Activated T-cell treated with anti-CD3 and anti-CD28 coated beads for 4 hours (primary cell): ENCODE measurements at places on chromosomes 6 and 20.

- DNase-seq, result no peak
Observed at GRCh38 chr6:136089876-136090275, 160.2 kb downstream of the MTFR2 start.

DNA sequence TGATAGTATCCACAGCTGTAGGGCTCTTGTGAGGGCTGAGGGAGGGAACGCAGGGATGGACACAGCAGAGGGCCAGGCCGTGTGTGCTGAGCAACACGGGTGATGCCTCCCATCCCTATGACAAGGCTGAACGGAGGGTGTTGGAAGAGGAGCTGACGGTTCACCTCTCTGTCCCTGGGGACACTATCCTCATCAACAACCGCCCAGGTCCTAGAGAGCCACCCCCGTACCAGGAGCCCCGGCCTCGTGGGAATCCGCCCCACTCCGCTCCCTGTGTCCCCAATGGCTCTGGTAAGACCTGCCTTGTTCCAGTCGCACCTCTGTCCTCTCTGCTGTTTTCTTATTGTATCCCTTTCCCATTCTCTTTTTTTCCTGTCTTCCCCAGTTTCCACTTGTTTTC, 10.1 kb downstream of the DDR1 start:
- DNase-seq, result no peak

DNA sequence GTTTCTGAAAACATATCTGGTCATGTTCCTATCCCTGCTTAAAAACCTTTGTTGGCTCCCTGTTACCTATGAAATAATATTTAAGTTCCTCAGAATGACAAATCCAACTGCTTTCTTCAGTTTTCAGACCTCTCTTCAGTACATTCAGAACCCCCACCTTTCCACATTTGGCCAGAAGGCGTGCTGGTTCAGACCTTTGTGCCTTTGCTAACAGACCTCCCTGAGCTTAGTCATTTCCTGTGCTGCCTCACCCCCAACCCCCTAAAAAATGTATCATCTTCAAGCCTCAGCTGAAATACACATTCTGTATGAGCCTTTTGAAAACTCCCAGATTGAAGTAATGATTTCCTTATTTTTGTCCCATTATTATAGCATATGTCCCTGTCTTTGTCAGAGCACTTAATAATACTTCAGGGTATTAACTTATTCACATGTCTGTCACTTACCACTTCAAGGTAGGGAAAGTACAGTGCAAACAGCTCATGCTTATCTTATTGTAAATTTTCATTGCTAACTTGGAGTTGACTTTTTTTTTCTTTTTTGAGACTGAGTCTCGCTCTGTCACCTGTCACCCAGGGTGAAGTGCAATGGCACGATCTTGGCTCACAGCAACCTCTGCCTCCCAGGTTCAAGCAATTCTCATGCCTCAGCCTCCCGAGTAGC, 19.7 kb downstream of the FAM217A start:
- peak; percentile 38 for DNase-seq

DNA sequence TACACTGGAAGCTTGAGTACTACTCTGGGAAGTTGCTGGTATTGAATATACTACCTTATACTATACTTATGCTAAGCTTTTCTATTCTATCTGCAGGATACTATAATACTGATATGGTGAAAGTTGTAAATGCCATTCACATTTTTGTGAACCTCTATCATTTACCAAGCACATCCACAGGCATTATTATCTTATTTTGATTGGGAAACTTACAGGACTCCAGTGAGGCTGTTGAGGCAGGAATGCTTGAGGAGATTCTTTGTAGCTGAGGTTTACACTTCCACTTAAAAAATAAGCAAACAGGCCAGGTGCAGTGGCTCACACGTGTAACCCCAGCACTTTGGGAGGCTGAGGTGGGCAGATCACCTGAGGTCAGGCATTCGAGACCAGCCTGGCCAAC, 442.9 kb downstream of the QKI start:
- DNase-seq, result no peak

DNA sequence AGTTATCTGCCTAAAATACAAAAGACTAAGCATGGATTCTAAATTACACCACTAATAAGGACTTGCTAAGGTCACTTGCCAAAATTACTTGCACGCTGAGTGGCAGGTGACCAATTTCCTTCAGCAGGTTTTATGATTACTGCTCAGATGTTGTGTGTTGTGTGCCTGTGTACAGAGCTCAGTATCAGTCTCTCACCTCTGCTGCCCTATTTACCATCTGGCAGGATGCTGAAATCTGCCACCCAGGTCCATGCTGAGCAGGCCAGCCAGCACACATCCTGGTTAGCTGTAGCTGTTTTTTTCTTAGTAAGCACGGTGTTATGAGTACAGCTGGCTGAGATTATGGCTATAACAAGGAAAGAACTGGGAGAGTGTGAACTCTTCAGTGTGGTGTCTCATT, 34.0 kb downstream of the ELOVL4 start:
- no peak for DNase-seq
